ENCODE measurements at places on chromosomes 6 and 20.
A peak's percentile ranks its signal among the peaks of the same experiment; 100 is the strongest.

DNA sequence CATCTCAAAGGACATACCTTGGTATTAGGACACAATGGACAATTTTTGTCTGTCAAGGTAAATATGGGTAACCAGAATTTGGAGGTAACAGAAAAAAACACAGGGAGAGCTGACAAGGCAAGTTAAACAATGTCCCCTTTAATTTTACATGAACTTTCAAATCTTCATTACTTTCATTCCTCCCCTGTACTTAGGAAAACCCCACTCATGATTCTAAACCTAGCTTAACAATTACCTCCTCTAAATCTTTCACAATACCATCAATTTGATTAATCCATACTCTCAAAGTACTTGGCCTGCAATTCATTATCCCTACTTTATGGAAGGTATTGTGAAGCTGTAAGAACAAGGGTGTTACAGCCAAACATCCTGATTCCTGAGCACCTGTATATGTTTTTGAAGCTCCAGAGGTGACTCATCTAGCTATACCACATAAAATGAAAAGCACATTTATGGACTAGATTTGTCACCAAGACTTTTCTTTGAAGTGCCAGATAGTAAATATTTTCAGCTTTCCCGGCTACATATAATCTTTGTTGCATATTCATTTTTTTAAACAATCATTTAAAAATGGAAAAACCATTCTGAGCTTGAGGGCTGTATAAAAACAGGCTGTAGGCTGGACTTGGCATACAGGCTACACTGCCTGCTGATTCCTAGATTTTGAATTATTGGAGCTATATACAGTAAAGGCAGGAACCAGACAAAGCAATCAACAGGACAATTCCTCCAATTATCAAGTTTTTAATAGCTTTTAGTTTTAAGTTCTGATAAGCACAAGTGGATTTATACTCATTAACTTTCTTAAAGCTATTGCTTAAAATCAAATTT, 22.9 kb downstream of the DEK start:
- peak overlapping the region; percentile 8 for H3K27ac ChIP-seq
- peaks cover 49% of the 10 kb centered on the region for H3K4me1 ChIP-seq
- DNase-seq = no peak

DNA sequence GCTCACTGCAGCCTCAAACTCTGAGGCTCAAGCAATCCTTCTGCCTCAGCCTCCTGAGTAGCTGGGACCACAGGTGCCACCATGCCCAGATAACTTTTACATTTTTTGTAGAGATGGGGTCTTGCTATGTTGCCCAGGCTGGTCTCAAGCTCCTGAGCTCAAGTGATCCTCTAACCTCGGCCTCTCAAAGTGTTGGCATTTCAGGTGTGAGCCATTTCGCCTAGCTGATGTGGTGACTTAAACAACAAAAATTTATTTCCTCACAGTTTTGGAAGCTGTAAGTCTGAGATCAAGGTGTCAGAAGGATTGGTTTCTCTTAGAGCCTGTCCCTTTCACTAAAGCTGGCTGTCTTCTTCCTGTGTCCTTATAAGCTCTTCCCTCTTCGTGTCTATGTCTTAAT, 15.0 kb upstream of the JARID2 start:
- DNase-seq = no peak
- H3K4me3 ChIP-seq = no peak overlapping the region
- H3K4me1 ChIP-seq = no peaks in the 10 kb centered on the region
- H3K27me3 ChIP-seq = no peaks in the 10 kb centered on the region

DNA sequence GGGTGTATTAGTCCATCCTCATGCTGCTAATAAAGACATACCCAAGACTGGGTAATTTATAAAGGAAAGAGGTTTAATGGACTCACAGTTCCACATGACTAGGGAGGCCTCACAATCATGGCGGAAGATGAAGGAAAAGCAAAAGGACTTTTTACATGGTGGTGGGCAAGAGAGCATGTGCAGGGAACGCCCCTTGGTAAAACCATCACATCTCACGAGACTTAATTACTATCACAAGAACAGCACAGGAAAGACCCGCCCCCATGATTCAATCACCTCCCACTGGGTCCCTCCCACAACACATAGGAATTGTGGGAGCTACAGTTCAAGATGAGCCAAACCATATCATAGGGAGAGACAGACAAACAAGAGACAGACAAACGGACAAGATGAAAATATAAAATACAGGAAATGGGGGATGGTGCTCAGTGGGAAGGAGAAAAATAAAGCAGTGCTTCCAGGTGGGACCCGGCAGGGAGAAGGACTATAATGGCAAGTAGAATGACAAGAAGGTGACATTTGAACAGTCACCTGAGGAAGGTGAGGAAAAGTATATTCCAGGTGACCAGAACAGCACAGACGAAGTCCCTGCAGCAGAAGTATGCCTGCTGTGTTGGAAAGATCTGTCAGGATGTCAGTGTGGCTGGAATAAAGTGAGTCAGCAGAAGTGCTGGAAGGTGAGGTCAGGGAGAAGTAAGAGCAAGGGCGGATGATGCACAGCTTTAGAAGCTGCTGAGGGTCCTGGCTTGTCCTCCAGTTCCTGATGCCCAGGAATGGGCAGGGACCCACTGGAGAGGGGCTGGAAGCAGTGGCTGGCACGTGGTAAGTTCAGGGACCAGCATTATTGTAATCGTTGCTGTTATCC, 61.1 kb downstream of the SLC2A10 start:
- H3K4me3 ChIP-seq = no peak overlapping the region
- no peaks in the 10 kb centered on the region for H3K4me1 ChIP-seq
- DNase-seq = no peak
- no peaks in the 10 kb centered on the region for H3K36me3 ChIP-seq
- H3K27me3 ChIP-seq = peaks cover 11% of the 10 kb centered on the region

DNA sequence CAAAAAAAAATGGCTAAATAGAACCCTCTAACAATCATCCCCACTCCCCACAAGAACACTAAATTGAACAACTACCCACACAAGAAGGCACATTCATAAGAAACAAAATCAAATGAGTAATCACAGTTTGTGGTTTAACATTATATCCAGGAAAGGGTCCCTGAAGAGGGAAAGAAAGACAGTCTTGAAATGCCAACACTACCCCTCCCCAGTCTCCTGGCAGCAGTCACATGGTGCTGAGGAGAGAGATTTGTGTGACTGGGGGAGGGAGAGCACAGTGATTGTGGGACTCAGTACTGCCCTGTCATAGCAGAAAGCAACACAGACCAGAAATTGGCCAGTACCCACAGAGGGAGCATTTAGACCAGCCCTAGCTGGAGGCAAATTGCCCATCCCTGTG, 443.7 kb upstream of the BTBD3 start:
- no peak for DNase-seq
- H3K4me3 ChIP-seq = no peak overlapping the region
- no peaks in the 10 kb centered on the region for H3K36me3 ChIP-seq
- H3K4me1 ChIP-seq = no peaks in the 10 kb centered on the region

- H3K4me1 ChIP-seq = no peaks in the 10 kb centered on the region
- H3K27me3 ChIP-seq = peaks cover 6% of the 10 kb centered on the region
- no peak for DNase-seq
- H3K4me3 ChIP-seq = no peak overlapping the region
- H3K27ac ChIP-seq = no peak overlapping the region
- no peaks in the 10 kb centered on the region for H3K36me3 ChIP-seq
These were observed 92.9 kb downstream of the RPS12 start for GRCh38 chr6:132907231-132907630.

GRCh38 chr6:139027620-139028182, 844 bp upstream of the ABRACL start:
- peak; percentile 83 for DNase-seq
- no peaks in the 10 kb centered on the region for H3K27me3 ChIP-seq
- peaks cover 13% of the 10 kb centered on the region for H3K4me1 ChIP-seq
- peaks cover 5% of the 10 kb centered on the region for H3K36me3 ChIP-seq
- H3K4me3 ChIP-seq = no peak overlapping the region

- no peaks in the 10 kb centered on the region for H3K36me3 ChIP-seq
- no peak overlapping the region for H3K4me3 ChIP-seq
- no peaks in the 10 kb centered on the region for H3K4me1 ChIP-seq
- H3K27me3 ChIP-seq = peaks cover 12% of the 10 kb centered on the region
- peak; percentile 24 for DNase-seq
These were observed 20.4 kb upstream of the BPIFB1 start for GRCh38 chr20:33262658-33263065.

GRCh38 chr6:46419576-46420002, 71.7 kb downstream of the RCAN2 start:
- no peaks in the 10 kb centered on the region for H3K4me1 ChIP-seq
- no peaks in the 10 kb centered on the region for H3K36me3 ChIP-seq
- no peak overlapping the region for H3K4me3 ChIP-seq
- peaks cover 22% of the 10 kb centered on the region for H3K27me3 ChIP-seq
- H3K27ac ChIP-seq = no peak overlapping the region

DNA sequence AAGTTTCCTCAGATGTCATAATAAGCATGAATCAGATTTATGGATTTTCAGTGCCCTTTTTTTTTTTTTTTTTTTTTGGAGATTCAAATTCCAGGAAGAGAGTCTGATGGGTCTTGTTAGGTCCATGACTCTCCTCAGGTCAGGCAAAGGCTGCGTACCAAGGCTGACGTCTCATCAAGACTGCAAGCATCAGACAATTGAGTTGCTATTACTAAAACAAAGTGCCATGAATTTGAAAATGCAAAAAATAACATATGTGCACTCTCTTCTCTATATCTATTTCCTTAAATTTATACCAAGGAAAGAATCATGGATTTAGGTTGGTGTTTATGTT, 134.7 kb downstream of the FAM83B start:
- H3K27ac ChIP-seq = no peak overlapping the region
- no peak overlapping the region for H3K4me3 ChIP-seq
- no peaks in the 10 kb centered on the region for H3K4me1 ChIP-seq
- H3K36me3 ChIP-seq = no peaks in the 10 kb centered on the region
- H3K27me3 ChIP-seq = no peaks in the 10 kb centered on the region

DNA sequence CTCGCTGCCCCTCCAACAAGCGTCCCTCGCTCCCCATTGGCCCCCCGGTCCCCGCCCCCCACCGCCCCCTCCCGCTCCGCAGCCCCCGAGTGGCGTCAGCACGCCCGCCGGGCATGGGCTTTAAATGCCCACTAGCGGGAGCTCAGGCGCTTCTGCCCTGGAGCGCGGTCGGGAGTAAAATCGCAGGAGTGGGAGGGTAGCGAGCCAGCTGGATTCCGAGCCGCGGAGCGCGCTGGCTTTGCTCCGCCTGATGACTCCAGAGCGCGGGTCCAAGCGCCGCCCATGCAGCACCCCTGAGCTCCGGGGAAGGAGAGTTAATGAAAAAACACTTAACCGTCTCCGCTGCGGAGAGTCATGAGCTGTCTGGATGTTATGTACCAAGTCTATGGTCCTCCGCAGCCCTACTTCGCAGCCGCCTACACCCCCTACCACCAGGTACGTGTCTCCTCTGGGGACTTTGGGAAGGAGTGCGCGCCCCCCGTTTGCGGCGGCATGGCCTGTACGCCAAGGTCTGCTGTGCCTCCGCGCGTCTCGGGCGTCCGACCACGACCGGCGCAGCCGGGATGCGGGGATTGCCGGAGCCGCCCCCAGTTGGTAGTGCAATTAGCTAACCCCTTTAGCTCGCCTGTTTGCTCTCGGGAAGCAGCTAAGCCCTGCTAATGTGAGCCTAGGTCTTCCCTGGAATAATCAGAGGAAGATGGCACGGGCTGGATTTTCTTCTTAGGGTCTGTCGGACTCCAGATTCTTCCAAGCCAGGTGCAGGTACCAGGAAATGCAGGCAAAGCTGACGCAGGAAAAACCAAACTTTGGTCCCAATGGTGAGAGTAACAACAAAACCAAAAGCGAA, at the start of gene VGLL2:
VGLL2 (plus strand) TSS at position 149 of the 847 bp plus-strand sequence; CDS start at position 355, 206 bp downstream.
- H3K27me3 ChIP-seq = peaks cover 85% of the 10 kb centered on the region
- DNase-seq = no peak
- H3K36me3 ChIP-seq = no peaks in the 10 kb centered on the region
- peaks cover 6% of the 10 kb centered on the region for H3K4me1 ChIP-seq
- no peak within 1 kb of the TSS for H3K27ac ChIP-seq

GRCh38 chr6:87705070-87705691, 3.1 kb upstream of the AKIRIN2 start:
- H3K36me3 ChIP-seq = peaks cover 8% of the 10 kb centered on the region
- H3K27me3 ChIP-seq = no peaks in the 10 kb centered on the region
- no peak overlapping the region for H3K4me3 ChIP-seq
- DNase-seq = peak; percentile 84
- H3K27ac ChIP-seq = peak overlapping the region; percentile 68

GRCh38 chr6:32167154-32167760, 2.9 kb downstream of the EGFL8 start:
- H3K4me1 ChIP-seq = peaks cover 7% of the 10 kb centered on the region
- no peaks in the 10 kb centered on the region for H3K27me3 ChIP-seq
- H3K36me3 ChIP-seq = peaks cover 26% of the 10 kb centered on the region
- H3K4me3 ChIP-seq = no peak overlapping the region

GRCh38 chr6:141153563-141153962, 979.2 kb upstream of the GJE1 start:
- H3K4me1 ChIP-seq = peaks cover 14% of the 10 kb centered on the region
- H3K27ac ChIP-seq = no peak overlapping the region
- H3K27me3 ChIP-seq = no peaks in the 10 kb centered on the region
- no peak overlapping the region for H3K4me3 ChIP-seq
- peak; percentile 42 for DNase-seq

DNA sequence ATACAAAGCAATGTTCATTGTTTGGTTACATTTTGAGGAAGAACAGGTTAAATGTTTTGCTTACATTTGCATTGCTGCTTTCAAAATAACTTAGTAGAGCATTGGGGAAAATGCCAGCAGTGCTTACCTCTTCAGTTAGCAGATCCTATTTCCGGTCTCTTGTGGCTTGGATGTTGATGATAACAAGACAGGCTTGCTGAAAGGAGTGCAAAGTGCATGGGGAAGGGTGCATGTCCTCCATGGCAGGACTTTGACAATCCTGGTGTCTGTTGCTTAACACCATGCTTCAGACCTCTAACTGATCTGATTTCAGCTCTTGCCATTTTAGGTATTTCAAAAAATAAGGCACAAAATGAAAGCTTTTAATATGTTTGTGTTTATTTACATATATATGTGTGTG, 21.1 kb downstream of the TPD52L1 start:
- no peak for DNase-seq
- H3K36me3 ChIP-seq = no peaks in the 10 kb centered on the region
- H3K27me3 ChIP-seq = peaks cover 19% of the 10 kb centered on the region
- H3K4me3 ChIP-seq = no peak overlapping the region

GRCh38 chr6:74249658-74250057, 553.7 kb downstream of the CD109 start:
- H3K27me3 ChIP-seq = no peaks in the 10 kb centered on the region
- H3K27ac ChIP-seq = no peak overlapping the region
- no peaks in the 10 kb centered on the region for H3K36me3 ChIP-seq
- DNase-seq = no peak
- no peak overlapping the region for H3K4me3 ChIP-seq

- no peaks in the 10 kb centered on the region for H3K27me3 ChIP-seq
- peak overlapping the region; percentile 65 for H3K4me3 ChIP-seq
- peaks cover 61% of the 10 kb centered on the region for H3K36me3 ChIP-seq
These were observed 87.2 kb downstream of the THEMIS start for GRCh38 chr6:127813699-127814027.

- H3K4me3 ChIP-seq = no peak overlapping the region
- peaks cover 39% of the 10 kb centered on the region for H3K36me3 ChIP-seq
- H3K27me3 ChIP-seq = no peaks in the 10 kb centered on the region
- no peak overlapping the region for H3K27ac ChIP-seq
These were observed 14.2 kb downstream of the BTN3A1 start for GRCh38 chr6:26416288-26416687.
